ENCODE measurements at places on chromosomes 2 and 18.
A peak's percentile ranks its signal among the peaks of the same experiment; 100 is the strongest.

DNA sequence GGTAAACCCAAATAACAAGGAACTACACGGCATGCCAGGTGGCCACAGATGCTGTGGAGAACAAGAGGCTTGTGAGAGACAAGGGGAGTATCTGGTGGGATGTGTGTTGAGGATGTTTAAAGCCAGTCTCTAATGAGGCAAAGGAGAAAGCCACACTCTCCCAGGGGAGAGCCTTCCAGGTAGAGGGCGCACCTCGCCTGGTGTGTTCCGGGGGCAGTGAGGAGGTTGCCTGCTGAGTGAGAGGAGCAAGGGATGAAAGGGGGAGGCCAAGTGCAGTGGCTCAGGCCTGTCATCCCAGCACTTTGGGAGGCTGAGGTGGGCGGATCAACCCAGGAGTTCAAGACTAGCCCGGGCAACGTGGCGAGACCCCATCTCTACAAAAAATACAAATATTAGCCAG, 16.2 kb downstream of the SAG start:
- no peak for DNase-seq

- peak; percentile 18 for DNase-seq
Measured at GRCh38 chr2:127705391-127706065, 4.2 kb downstream of the SFT2D3 start.

DNA sequence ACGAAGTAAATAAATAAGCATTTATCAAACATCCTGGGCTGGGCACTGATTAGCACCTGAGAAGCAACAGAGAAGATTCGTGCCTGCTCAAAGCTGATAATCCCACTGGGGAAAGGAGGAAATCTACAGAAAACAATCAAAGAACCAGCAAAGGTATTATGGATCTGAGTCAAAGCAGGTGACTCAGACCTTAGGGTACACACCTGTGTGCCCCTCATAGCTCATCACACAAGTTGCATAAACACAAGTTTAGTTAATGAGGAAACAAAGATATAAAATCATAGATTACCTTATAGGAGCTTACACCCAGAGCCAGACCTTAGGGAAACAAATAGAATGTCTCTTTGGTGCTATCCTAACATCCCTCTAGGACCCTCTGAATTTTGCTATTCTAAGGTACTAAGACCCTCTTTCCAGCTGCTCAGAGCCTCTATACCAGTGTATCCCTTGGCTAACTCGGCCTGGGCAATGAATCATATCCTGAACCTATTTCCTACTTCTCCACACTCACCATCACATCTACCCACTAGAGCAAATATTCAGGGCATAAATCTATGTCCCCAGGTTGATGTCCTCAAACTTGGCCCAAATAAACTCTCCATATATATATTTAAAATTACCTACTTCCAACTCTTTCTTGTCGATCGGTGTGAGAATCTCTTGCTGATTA, 19.3 kb upstream of the CTIF start:
- DNase-seq = no peak

GRCh38 chr2:73385504-73386341, at the start of gene ALMS1:
ALMS1 (plus strand) TSS chr2:73385836; CDS start chr2:73385869, 33 bp downstream.
- DNase-seq = peak; percentile 80

DNA sequence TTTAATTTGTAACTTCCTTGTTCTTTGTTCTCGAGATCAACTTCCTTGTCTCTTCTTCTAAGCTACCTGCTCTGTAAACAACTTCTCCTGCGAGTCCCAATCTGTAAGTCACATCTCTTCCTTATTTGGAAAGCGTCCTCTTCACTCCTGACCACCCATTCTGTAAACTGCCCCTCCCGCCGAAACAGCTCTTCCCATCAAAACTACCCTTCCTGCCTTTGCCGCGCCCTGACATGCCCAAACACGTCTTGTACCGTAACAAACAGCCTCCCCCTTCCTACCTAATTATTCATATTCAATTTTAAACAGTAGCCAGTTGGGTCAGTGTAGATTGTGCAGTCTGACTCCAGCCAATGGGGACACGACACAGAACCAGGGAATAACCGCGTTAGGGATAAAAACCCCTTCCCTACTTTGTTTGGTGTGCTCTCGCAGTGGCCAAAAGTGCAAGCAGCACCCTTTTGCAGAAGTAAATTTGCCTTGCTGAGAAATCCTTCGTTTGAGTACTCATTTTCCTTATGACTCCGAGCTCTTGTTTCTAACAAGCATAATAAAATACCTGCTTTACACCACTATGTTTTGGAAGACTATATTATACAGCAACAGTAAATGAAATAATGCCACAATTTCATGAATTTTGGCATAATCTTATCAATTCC, 39.8 kb downstream of the PIAS2 start:
- DNase-seq = no peak

- no peak for DNase-seq
Measured at GRCh38 chr2:147424766-147425165, 420.1 kb upstream of the ACVR2A start.

DNA sequence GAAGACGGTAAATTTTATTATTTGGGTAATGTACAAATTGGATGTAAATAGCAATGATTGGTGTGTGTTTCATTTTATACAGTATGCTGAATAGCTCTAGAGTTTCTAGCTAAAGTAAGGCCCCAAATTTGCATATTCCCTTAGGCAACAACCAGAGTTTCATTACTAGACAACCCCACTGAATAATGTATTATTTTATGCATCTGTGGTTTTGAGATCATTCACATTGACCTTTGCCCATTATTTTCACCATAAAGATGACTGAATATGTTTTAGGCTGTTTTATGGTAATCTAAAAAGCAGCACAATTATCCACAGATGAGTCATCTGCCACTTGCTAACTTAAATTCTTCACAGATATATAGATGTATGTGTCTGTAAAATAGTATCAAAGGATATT, 44.5 kb upstream of the C2orf74 start:
- peak; percentile 27 for DNase-seq

DNA sequence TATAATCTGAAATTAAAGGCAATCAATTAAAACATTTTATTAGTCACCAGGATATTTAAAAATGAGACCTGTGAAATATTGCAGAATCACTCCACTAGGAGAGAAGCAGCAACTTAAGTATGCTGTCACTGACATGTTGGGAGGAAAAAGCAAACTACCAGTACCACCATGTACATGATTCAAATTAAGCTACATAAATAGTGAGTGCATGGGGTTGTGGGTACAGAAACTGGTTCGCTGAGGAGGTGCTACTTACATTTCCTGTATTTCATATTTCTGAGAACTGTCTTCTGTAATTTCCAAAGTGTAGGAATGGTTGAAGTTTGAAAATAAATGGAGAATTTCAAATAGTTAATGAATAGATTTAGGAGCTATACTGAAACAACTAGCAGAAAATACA, 7.9 kb upstream of the NR4A2 start:
- no peak for DNase-seq

DNA sequence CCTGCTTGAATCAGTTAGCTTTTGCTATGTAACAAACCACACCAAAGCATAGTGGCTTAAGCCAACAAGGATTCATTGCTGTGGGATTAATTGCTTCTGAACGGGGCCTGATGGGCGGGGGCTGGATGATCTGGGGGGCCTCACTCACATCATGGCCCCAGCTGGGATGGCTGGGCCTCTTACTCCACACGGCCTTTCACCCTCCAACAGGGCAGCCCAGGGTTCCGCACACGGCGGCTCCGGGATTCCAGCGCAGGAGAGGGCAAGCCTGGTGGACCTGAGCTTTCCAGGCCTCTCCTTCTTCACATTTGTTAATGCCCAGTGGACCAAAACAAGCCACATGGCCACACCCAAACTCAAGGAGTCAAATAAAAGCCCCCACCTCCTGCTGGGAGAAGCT, 86.3 kb upstream of the PHLPP1 start:
- no peak for DNase-seq

- DNase-seq = no peak
Measured at GRCh38 chr2:234579231-234579962, 82.5 kb upstream of the ARL4C start.

- no peak for DNase-seq
Measured at GRCh38 chr18:26926066-26926675, 60.7 kb upstream of the AQP4 start.

- DNase-seq = no peak
Measured at GRCh38 chr18:1710114-1710513, 805.4 kb downstream of the ADCYAP1 start.

DNA sequence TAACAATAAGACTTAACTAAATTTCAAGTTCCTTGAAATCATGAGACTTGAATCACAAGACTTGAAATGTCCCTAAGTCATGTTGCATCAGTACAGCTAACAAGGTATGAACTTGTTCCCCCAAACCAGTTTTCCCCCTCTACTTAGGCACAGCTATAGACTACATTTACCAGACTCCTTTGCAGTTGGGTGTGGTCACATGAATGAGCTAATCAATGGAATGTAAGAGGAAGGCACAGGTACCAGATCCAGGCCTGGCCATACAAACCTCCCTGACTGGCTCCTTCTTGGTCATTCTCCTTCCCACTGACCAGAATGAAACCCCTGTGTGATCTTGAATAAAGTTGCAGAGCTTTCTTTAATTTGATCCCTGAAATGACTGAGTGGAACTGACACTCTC, 77.8 kb downstream of the DNER start:
- DNase-seq = no peak

DNA sequence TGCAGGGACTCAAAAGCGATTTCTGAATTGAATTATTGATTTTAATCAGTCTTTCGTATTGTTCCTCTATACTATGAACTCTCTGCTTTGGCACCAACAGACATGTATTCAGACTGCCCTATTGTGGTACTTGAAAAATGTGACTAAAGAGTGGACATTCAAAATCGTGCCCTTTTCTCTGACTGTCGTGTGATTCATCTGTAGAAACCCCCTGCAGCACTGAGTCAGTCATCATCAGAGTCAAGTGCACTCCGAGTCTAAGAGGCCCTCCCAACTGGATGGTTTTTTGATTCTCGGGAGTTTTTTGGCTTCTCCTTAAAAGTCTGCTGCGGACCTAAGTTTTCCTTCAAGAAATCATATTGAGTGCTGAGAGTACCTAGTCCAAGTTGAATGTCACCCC, 96.4 kb upstream of the FOSL2 start:
- no peak for DNase-seq

DNA sequence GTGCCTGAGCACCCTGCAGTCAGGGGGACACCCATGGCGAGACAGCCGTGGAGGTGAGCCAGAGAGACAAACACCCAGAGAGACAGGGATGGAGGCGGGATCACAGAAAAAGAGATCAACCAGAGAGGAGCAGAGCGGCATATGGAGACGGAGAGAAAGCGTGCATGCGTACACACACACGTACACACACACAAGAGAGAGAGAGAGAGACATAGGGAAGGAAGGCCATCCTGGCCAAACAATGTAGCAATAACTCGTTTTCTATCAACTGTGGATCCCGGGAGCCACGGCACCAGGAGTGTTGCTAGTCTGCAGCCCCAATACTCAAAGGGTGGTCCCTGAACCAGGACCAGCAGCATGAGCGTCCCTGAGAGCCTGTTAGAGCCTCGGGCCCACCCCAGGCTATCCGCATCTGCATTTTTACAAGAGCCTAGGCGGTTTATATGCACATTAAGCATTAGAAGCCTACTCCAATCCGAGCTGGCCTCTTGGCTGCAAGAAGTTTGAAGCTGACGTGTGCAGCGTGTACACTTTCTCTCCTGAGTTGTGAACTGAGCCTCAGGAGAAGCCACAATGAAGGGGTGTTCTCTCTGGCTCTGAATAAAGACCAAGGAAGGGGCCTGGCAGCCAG, 50.1 kb upstream of the MYCN start:
- DNase-seq = no peak

DNA sequence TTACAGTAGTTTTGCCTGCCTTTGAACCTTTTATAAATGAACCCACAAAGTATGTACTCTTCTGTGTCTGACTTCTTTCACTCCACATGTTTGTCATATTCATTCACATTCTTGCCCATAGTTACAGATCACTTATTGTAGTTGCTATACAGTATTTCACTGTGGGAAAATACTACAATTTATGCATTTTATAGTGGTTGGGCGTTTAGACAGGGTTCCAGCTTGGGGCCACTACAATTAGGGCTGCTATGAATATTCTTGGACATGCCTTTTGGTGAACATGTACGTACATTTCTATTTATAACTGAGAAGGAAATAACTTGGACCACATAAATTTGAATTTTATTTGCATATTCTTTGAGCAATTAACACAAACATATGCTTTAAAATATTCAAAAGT, 15.4 kb upstream of the PMAIP1 start:
- DNase-seq = no peak

DNA sequence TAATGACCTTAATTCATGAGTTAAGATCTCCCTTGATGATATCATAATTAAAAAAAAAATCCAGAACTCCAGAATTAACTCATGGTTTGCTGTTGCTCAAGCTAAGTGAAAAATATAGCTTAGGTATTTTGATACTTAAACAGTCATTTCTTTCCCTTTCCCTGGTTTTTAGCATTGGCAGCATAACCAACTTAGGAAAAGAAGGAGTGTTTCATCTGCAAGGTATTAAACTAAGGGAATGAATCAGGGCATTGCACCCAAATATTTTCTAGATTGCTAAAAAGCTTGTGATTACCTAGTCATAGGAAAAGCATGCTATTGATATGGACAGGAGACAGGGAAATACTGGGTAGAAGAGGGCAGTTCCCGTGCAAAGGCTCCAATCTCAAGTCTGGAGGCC, 207.2 kb downstream of the LRP1B start:
- peak; percentile 47 for DNase-seq

GRCh38 chr2:216081487-216082116, at the start of the genes PECR and TMEM169:
PECR (minus strand) TSS chr2:216081809; CDS start chr2:216081741, 68 bp downstream.
TMEM169 (plus strand) TSS chr2:216081919; CDS start chr2:216095964, 14,045 bp downstream.
- DNase-seq = no peak

DNA sequence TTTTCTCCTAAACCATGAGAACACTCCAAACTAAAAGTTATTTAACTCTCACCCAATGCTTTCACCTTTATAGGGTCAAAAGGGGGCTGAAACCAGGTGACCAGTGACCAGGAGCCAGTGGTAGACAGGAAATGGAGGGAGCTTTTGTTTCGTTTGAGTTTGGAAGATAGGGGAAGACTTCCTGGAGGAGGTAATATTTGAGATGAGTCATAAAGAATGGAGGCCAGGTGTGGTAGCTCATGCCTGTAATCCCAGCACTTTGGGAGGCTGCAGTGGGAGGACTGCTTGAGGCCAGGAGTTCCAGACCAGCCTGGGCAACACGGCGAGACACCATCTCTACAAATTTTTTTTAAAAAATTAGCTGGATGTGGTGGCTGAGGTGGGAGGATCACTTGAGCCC, 8.5 kb downstream of the FAM161A start:
- no peak for DNase-seq

DNA sequence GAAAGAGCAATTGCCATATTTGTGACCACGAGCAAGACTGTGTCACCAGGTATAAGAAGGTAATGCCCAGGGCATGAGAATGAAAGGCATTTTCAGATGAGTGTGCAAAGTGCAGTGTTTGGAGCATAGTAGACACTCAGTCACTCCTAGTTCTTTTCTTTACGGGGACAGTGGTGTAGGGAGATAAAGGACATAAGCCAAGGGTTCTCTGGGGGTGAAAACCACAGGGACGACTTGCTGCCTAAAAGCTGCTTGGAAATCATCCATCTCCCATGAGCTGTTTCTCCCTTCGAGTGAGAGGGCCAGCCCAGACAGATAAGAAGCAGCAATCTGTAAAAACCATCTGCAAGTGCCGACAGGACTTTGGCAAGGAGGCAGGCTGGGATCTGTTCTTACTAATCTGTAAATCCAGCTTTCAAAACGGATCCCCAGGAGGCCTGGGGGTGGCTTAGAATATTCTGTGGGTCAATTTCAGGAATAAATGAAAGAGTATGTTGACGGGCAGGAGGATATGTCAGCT, 221.6 kb downstream of the LPIN1 start:
- peak; percentile 61 for DNase-seq

GRCh38 chr2:219631904-219632759, 4.7 kb downstream of the SLC4A3 start:
- DNase-seq = no peak
